Stimulated activated CD8-positive, alpha-beta memory T cell treated with anti-CD3 and anti-CD28 coated beads, Interleukin-2, amount 100 ng/mL, for 1 hour (primary cell): ENCODE measurements at places on chromosomes 6 and 20.

DNA sequence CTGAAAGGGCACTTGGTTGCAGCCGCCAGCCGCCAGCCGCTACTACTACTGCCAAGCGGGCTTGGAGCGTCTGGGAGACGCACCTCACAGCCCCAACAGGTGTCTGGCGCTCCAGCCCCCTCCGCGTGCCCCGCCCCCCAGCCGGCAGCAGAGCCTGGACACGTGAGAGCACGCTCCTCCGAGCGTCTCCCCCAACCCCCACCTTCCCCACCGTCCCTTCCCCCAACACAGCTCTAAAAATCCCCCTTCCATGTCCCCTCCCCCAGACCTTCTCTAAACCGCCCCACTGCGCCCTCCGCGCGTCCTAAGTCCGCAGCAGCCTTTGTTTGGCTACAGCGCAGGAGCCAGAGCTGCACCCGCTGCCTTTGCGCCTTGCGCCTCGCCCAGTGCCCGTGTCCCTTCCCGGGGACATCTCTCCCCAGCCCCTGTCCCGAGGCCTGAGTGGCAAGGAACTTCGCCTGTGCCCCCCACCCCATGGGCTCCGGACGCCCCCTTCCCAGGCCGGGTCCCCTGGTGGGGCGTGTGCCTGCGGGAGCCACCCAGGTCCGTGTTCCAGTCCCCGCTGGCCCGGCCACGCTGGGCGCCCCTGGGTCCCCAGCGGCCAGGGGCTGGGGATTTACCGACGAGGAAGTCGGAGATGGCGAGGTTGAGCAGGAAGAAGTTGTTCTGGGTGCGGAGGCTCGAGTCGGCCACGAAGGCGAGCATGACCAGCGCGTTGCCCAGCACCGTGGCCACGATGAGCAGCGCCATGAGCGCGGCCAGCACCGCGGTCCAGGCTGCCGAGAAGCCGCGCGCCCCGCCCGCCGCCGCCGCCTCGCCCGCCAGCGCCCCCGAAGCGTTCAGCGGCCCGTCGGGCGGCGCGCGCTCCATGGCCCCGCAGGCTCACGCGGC, 732 bp downstream of the HRH3 start:
- DNase-seq: no peak

- DNase-seq: no peak
Measured at GRCh38 chr6:158751921-158752320, 67.2 kb downstream of the EZR start.

DNA sequence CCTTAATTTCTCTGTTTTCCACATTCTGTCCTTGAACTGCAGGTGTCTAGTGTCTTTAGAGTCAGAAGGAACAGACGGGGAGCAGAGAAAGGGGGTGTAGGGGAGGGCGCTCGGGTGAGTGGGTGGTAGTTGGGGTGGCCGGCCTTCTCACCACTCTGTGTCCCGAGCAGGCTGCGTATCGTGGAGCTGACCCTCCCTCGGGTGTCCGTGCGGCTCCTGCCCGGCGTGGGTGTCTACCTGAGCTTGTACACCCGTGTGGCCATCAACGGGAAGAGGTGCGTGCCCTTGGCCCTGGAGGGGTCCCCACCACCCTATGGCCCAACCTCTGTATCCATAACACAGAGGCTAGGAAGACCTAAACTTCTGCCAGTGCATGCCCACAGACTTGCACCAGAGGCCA, 5.3 kb downstream of the BPIFB4 start:
- DNase-seq: no peak

GRCh38 chr20:42041000-42041565, 422.9 kb upstream of the CHD6 start:
- no peak for DNase-seq

DNA sequence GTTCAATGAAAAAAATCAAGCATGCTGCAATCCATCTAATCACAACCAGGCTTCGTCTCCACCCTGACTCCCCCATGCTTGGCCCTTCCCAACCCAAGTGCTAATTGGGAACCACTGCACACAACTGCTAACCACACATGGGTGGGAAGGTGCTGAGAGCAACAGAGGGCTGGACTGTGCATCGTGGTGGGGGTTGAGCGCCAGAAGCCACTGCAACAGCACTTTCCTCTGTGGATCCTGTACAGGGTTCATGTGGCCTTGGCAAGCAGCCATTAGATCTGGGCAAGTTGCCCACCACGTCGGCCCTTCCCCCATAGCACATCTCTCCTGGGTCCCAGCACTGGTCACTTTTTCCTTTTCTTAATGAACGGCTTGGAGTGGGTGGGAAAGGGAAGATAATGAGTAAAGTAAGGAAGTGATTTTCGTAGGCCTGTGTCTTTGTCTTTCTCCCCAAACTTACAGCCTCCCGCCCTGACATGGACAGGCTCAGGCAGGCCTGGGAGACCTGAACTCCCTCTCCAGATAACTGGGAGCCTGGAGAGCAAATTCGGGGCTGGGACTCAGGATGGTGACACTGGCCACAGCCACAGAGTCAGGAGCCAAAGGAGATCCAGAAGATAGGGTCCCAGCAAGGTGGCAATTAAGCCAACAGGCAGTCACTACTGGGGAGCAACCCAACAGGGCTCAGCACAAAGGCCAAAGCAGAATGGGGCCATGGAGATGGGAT, 34.4 kb upstream of the MRPS10 start:
- no peak for DNase-seq

GRCh38 chr6:127383988-127384387, 40.6 kb upstream of the ECHDC1 start:
- no peak for DNase-seq

- DNase-seq: no peak
Measured at GRCh38 chr6:129695373-129696027, 14.5 kb downstream of the ARHGAP18 start.

- peak; percentile 95 for DNase-seq
Measured at GRCh38 chr20:33993576-33994221, at the start of gene RALY. Gene RALY (plus strand): TSS chr20:33993911. CDS start chr20:34072075, 78,164 bp downstream.

GRCh38 chr6:32785781-32786533, 22.6 kb upstream of the HLA-DQB2 start:
- no peak for DNase-seq

GRCh38 chr6:5851261-5851757, 155.4 kb downstream of the NRN1 start:
- DNase-seq: peak; percentile 33

DNA sequence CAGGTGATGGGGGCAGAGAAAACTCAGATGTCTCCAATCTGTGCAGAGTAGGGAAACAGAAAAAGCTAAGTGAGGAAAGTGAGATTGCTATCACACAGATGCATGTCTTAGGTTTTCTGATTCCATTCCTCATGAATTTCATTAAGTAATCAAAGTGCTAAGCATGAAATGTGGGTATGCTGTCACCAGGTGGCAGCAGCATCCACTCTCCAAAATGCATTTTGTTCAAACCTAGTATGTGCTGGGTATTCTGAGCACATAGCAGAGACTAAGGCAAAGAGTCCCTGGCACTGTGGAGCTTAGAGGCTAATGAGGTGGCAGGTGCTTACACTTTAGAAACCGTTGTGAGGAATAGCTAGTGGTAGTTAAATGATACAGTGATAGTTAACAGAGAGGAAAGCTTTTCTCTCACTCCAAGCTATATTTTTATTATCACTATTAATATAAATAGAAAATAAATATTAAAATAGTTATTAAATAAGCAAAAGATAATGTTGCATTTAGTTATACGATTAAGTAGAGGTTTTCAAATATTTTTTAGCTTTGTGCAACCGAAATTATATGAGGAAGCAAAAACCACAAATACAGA, 179.5 kb downstream of the CDH26 start:
- no peak for DNase-seq

DNA sequence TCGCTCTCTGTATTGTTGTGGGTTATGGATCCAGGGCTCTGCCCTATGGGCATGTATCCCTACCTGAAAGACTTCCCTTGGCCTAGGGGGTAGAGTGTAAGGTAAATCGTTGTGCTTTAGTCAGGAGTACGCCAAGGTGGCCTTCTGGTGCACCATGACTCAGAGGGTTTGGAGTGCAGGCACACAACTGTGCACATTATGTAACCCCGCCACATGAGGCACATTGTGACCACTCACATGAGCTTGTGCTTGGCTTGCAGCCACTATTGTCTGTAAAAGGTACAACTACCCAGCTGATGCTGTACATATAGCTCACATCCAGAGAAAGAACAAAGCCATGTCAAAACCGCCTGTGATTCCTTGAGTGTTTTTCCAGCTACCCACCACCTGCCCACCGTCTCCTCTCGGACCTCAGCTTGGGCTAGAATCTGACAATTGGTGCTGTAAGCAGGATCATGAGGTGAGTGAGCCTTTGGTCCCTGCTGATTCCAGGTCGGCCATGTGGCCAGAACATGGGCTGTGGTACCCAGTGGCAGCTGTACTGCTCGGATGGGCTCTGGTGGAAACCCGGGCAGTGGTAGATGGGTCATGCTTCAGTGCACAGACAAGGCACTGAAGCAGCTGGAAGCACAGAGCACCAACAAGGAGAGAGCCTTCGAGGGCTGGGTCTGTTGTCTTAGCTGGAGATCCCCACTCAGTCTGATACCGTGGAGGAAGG, 33.8 kb downstream of the HDDC2 start:
- no peak for DNase-seq
